ENCODE measurements at places on chromosomes 2 and 18.

DNA sequence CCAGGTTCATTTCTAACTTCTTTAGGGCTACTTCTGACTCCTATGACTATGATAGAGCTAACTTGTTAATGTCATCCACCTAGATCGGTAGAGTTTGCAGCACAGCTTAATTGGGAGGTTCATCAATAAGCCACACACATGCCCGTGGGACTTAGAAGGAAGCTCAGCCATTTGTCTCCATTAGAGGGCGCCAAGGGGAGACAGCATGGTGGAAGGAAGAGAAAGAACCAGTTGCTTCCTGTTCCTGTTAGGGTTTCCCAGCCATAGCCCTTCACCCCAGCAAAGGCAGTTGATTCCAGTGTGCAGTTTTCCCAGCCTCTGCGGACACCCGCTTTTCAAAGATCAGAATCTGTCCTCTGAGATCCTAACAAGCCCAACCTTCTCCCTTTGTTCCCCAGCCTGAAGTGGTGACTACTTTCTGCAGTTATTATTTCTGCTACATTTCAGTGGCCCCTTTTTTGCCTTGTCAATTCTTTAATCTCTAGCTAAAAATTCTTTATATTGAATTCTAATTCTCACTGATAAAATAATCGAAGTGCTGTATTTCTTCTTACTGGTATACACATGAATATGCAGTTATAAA is 30.3 kb downstream of the MAIP1 start:
- no peak for DNase-seq

DNA sequence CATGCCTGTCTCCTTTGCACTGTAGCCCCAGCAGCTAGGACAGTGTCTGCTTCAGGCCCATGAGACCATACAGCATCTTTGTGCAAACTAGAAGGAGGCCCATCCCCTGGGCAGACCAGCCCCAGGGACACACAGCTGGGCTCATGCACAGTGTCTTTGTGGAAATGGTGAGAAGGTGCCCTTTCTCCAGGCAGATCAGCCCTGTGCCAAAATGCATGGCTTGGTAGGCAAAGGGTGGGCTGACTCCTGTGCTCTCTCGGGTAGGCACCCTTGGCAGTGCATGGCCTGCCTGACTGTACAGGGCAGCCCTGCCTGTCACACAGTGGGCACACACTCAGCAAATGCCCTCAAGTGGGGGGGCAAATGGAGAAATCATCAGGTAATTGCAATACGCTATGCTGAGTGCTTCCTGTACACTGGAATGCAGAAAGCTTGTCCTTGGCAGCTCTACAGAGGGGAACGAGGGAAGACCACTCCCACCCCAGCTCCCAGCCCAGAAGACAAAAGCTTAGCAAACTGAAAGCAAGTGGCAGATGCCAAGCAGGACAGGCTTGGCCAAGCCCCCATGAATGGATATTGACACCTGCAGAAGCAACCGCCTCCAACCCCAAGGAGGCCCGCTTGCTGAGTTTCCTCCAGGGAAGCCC is 21.6 kb downstream of the TNS1 start:
- DNase-seq = no peak

- DNase-seq = peak; percentile 27
These were observed 191.0 kb downstream of the GRB14 start for GRCh38 chr2:164430166-164430783.

GRCh38 chr18:59606193-59607077 is 90.8 kb downstream of the CCBE1 start:
- no peak for DNase-seq

DNA sequence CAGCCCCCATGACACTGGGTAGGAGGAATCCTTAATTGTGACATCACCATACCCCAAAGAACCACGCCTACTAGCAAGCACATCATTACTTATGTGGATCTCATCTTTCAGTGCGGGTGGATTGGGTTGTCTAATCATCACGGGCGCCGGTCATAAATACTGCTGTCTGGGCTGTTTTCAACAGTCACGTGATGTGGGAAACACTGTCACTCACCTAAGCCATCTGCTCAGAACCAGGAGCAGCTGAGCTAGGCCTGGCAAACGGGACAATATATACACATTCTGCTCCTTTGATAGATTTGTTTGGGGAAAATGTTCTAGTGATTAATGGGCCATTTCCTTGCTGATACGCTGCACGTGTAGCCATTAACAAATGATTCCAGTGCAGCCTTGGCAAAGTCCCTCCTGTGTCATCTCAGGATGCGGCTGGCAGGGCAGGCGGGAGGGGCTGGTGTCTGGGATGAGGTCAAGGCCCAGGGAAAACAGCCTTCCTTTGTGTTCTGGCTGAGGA is 145.9 kb upstream of the COPS8 start:
- peak; percentile 25 for DNase-seq
